CD8-positive, alpha-beta memory T cell (primary cell): ENCODE measurements at places on chromosomes 7 and 10. TPM values are rescaled to one million over a fixed set of nuclear protein-coding genes. Genes with fewer than 3 reads are reported as not detected.

The TMEM225B gene
- 0.70 TPM for total RNA-seq

The CRPPA gene
- 1.8 TPM for total RNA-seq

The CLRN3 gene
- total RNA-seq: not detected

The CNNM1 gene
- total RNA-seq: 0.16 TPM

The ANXA8 gene
- total RNA-seq: not detected

The CYP26C1 gene
- not detected for total RNA-seq

The STEAP4 gene
- not detected for total RNA-seq

The SORBS1 gene
- 0.92 TPM for total RNA-seq

The ERVW-1 gene
- total RNA-seq: not detected

The FAM25G gene
- not detected for total RNA-seq

The NPC1L1 gene
- total RNA-seq: not detected

GRCh38 chr10:43691485-43691884, 42.8 kb upstream of the ZNF32 start:
- DNase-seq: no peak

DNA sequence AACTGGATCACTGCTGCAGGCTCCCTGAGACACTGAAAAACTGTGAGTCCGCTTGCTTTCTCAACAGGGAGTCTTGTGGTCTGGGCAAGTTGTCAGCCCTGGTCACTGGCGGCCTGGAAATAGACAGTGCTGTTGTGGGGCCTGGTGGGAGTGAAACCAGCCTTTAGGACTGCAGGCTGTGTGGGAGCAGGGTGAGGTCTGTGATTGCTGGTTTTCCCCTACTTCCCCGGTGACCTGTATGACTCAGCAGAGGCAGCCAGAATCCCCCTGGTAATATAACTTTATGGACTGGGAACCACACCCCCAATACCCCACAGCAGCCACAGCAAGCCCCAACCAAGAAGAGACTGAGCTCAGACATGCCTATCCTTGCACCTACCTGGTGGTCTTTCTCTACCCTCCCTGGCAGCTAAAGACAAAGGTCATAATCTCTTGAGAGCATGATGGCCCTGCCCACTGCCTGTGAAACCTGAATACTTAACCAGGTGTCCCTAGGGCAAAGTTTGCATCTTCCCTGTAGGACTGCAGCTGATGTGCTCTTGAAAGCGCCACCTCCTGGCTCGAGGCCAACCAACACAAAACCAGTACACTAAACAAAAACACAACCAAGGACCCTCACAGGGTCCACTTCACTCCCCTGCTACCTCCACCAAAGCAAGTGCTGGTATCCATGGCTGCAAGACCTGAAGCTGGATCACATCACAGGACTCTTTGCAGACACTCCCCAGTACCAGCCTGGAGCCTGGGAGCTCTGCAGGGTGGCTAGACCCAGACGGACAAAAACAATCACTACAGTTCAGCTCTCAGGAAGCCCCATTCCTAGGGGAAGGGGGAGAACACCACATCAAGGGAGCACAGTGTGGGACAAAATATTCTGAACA, 7.2 kb upstream of the ADAM22 start:
- DNase-seq: no peak

DNA sequence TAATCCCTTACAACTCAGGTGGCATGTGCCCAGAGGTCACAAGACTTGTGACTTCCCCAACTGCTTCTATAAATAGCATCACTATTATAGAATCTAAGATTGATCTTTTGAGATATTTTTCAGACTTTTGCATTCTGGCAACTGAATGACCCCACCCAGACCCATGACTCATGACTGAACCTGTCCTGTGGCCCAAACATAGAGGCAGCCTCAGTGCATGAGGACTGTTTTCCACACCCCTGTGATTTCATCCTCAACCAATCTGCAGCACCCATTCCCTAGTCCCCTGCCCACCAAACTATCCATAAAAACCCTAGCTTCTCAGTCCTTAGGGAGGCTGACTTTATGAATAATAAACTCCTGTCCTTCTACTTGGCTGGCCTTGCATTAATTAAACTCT, 84.5 kb downstream of the MICU1 start:
- DNase-seq: no peak

DNA sequence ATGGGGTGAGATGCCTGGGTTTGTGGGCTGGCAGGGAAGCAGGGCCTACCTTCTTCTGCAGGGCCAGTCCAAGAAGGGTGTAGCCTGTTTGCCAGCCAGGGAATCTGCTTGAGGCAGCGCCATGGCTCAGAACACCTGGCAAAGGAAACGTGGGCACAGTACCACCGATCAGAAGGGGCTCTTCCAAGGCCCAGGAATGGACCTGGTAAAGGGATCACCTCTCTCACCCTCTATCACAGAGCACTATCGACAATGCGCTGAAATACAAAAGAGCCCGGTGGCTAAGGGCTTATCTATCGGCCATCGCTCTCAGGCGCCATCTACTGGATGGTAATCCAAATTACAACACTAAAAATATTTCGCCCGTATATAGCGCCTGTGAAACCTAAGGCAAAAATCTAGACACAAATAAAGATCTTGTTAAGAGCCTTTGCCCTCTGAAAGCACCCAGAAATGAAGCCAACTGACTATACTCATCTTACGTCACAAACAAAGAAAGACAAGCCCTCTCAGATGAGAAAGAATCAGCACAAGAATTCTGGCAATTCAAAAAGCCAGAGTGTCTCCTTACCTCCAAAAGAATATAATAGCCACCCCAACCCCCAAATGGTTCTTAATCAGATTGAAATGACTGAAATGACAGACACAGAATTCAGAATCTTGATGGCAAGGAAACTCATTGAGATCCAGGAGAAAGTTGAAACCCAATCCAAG, 217.8 kb upstream of the HPS1 start:
- peak; percentile 8 for DNase-seq

- no peak for DNase-seq
These were observed 47.0 kb upstream of the LAMB1 start for GRCh38 chr7:108049962-108050361.

GRCh38 chr7:116087291-116087690, 56.7 kb upstream of the TFEC start:
- DNase-seq: no peak

DNA sequence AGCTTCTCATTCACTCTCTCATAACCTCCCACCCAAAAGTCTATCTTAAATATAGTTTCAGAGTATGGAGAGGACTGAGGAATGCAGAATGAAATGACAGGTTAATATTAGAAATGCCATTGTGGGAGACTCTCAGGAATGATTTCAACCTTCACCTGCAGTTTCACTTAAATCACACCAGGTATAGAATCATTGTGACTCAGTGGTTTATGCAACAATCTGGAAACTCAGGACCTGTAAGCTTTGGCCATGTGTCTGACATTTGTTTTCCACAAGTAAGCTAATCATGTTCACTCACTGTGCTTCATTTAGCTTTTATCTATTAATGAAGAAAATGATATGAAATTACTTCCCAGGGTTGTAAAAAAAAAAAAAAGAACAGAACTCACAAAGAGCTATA, 8.7 kb upstream of the PTPN12 start:
- no peak for DNase-seq

DNA sequence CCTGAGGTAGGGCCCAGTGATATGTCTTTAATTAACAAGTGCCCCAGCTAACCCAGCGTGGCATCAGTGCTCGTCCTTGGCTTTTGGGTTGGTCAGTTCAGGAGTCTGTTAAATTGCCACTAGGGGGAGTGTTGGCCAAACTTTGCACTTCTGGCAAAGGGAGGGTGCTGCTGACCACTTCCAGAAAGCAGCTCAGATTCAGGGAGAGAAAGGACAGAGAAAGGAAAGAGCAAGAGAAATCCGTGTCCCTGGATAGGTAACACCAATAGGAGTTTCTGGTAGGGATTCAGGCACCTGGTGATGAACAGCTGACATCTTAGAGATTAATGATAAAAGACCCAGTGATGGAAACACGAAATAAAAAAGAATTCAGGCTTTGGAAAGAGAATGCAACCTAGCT, 243.1 kb upstream of the AOAH start:
- DNase-seq: no peak

GRCh38 chr7:738241-738640, 11.2 kb upstream of the PRKAR1B start:
- no peak for DNase-seq

DNA sequence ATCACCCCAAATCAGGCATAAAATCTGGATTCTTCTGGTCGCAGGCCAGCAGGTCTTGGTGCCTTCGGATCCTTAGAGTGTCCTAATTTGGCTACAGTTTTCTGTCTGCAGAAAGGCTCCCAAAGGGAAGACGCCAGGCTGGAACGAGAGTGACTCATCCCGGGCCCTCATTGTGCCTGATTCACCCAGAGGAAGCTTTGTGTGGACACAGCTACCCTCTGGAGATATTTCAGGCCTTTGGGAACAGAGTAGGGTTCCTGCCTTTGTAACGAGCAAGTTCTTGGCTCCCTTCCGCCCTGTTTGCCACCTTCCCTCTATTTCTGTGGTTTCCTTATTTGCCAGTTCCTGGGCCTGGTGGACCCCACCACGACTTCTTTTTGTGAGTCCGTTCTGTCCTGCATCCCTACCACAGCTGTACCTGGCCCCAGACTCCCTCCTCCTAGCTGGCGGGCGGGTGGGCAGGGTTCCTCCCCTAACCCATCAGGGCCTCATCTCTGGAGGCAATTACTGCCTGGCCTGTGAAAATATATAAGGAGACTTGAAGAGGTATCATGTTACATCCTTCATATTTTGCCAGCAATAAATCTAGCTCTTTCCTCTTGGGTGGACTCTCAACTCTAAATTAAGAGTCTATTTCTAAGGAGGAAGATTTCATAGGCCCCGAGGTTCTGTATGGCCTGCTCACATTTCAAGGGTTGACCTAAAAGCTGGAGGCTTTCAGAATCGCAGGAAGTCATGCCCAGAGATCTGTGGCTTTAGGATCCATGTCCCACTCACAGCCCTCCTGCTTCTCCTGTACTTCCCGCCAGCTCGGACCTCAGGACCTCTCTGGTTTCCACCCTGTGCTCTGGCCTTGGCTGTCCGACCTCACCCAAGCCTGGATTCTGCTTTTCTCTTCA, 219.2 kb upstream of the ZNF32 start:
- DNase-seq: no peak

GRCh38 chr7:151930695-151931094, 25.6 kb upstream of the GALNTL5 start:
- DNase-seq: no peak

GRCh38 chr7:24899161-24899560, 80.8 kb downstream of the OSBPL3 start:
- no peak for DNase-seq

DNA sequence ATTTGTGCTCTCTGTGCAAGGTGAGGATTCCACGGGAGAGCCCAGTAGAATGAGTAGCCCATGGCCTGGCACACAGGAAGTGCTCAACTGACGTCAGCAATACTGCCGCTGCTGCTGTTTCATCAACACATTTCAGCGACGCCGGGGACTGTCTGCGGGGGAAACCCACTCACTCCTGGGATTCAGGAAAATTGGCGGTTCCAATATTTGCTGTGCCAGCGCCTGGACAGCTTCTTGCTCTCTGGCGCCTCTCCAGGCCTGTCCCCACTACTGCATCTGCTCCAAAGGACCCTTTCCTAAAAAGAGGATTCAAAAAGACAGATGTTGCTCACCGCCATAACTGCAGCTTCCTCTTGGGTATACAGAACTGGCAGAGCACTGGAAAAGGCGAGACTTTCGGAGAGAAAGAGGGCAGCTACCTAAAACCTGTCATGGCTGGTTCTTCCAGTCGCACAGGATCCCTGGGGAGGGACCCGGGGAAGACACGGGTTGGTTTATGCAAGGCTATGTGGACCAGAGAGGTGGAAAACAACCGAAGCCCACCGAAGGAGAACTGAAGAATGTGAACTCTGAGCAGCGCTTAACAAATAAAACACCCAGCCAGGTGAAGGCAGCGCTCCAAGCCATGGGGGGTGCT, 39.7 kb upstream of the ENO4 start:
- DNase-seq: no peak

DNA sequence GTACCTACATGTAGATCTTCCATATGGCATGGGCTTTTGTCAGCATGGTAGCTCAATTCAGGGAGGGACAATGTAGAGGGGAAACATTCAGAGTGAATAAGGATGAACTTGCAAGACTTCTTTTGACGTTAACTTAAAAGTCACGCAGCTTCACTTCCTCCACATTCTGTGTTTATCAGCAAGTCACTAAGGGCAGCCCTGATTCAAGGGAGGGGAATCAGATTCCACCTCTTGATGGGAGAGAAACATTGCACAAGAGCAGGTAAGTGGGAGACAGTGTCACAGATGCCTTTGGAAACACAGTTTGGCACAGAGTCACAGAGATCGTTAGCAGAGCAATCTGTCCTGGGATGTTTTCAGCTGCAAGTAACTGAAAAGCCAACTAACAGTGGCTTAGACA, 26.2 kb downstream of the C10orf67 start:
- no peak for DNase-seq

- DNase-seq: no peak
These were observed 201.8 kb downstream of the GLRX3 start for GRCh38 chr10:130337696-130338635.

- DNase-seq: no peak
These were observed 197.5 kb upstream of the PRSS58 start for GRCh38 chr7:142455392-142455791.

- DNase-seq: no peak
These were observed 62.3 kb upstream of the NKX6-2 start for GRCh38 chr10:132848291-132848701.

GRCh38 chr7:155289107-155289506, 8.6 kb upstream of the INSIG1 start:
- DNase-seq: no peak

DNA sequence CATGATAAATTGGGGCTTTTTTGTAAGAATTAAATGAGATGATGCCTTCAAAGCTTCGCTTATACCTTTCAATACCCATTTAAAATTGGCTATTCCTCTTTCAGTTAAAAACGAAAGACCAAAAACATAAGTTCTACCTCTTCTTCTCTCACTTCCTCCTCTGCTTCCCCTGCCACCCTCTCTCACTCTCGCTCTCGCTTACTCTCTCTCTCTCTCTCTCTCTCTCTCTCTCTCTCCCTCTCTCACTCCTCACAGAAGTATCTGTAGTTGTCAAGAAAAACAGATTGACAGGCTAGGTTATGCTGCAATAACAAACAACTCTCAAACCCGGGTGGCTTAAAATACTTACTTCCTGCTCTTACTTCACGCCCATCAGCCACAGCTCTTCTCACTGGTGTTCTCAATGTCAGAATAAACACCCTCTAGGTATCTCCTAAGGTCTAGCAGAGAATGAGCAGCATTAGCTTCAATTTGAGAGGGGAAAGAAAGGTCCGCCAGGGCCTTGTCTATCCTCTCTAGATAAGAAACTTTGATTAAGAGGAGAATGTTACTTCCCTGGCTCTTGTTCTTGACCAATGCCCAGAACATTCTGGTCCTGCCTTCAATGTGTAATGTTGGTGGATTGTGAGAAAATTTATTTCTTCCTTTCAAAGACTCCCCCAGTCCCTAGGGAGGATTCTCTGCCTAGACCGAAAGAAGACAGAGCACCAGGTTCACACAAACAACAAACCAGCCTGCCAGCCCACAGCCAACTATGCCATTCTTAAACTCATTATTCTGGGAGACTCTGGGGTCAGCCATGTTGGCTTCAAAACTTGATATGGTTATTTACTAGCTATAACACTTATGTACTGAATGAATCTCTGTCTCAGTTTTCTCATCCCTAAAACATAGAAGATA, 1028.7 kb downstream of the XPNPEP1 start:
- no peak for DNase-seq

GRCh38 chr10:116226053-116226452, 47.0 kb downstream of the GFRA1 start:
- no peak for DNase-seq

GRCh38 chr10:27330074-27330473, 89.5 kb upstream of the ACBD5 start:
- DNase-seq: no peak
